ENCODE measurements at places on chromosomes 7 and 10.

DNA sequence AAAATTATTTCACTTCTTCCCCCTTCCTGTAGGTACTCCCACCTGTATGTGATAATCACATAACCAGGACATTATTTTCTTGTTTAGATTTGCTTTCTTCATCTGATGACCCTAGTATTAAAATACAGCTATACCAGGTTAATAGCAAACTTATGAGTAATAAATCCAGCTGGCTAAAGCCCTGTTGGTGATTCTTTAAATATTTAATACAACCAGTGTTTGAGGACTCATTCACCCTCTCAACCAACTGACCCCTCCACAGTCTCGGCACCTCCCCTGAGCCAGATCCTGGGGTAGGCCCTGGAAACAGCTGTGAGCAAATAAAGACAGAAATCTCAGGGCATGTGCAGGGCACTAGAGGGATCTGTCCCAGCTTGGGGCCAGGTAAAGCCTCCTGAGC lies 58.5 kb downstream of the BLNK start:
- DNase-seq, result no peak

- no peak for DNase-seq
These were observed 59.0 kb downstream of the MTPN start for GRCh38 chr7:135918134-135918533.

GRCh38 chr7:107538001-107538400 lies 25.7 kb downstream of the COG5 start:
- no peak for DNase-seq

DNA sequence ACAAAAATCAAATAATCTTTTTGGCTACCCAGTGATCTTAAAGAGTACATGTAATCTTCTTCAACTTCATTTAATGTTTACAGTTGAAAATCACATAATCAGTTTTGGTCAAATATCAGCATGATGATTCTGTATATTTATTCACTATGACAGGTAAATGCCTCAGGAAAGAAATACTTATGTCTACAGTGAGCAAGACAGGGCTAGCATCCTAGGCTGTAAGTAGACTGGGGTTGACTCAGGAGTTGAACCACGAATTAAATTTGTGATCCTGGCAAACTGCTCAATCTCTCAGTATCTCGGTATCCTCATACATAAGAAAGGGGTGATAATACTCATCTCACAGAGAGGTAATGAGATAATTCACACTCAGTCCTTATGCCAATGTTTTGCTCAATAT lies 71.8 kb downstream of the SEMA3D start:
- no peak for DNase-seq

GRCh38 chr10:74439213-74439612 lies 288.2 kb downstream of the ADK start:
- no peak for DNase-seq

DNA sequence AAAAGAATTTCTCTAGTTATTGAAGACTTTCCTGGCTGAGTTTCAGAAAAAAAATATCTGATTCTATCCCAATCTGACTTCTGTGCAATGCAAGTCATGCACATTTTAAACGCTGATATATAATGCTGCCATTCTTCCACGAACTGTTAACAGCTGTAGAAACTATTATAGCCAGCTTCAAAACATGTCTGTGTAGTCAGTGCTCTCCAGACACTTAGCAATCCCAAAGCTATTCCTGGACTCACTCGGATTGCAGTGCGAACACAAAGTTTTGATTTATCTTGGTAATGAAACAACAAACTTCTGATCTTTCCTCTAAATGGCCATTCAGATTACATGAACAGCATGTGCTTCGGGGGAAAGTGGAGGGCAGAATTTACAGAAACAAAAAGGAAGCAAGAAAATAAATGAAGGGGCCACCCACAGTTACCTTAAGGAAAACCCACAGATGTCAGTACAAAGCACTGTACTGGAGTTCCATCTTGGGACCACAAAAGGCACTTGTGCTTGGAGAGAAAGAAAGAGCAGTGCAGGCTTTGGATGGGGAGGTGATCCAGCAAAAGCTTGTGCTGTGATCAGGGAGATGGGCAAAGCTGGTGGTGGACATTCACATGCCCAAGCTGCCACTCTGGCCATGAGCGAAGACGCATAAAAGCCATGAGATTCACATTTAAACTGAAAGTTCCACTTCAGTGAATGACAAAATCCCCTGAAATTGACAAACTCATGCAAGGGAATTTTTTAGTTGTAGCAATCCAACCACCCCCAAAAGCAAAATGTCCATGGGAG lies 32.1 kb upstream of the ADO start:
- DNase-seq, result no peak

- no peak for DNase-seq
These were observed 8.3 kb upstream of the KAZALD1 start for GRCh38 chr10:101053516-101053915.

DNA sequence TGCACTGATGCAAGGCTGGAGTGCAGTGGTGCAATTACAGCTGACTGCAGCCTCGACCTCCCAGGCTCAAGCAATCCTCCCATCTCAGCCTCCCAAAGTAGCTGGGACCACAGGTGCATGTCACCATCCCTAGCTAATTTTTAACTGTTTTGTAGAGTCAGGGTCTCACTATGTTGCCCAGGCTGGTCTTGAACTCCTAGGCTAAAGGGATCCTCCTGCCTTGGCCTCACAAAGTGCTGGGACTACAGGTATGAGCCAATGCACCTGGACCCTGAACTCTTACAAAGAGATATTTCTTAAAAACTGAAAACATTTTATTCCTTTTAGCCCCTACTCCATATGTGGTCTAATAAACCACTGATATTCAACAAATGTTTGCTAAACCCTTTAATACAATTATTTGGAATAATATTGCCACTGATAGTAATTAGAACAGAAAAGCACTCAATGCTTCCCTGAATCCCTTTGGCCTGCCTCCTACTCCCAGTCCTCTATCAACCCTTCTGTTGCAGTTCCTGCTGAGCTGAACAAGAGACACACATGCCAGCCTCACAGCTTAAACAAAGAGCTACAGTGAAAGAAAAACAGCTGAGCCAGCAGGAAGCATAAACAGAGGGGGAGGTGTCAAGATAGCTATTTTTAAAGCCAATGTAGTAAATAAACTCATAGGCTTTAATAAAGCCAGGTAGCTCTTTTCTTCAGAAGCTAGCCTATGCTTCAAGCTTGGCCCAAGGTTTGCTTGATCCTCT lies 7.0 kb upstream of the GNAI1 start:
- DNase-seq, result peak; percentile 41

DNA sequence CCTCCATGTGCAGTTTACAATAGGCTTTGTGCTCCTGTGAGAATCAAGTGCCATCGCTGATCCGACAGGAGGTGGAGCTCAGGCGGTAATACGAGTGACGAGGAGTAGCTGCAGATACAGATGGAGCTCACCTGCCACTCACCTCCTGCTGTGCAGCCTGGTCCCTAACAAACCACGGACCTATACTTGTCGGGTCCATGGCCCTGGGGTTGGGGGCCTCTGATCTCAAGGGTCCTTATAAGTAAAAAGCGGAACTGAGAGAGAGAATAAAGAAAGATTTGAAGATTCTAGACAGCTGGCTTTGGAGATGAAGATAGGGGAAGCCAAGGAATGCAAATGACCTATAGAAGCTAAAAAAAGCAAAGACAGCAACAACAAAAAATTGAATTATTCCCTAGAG lies 130.6 kb downstream of the PLXDC2 start:
- DNase-seq, result no peak

GRCh38 chr7:93921607-93922566 lies at the start of gene GNG11:
GNG11 (plus strand) TSS chr7:93921735; CDS start chr7:93922138, 403 bp downstream.
- peak; percentile 55 for DNase-seq

DNA sequence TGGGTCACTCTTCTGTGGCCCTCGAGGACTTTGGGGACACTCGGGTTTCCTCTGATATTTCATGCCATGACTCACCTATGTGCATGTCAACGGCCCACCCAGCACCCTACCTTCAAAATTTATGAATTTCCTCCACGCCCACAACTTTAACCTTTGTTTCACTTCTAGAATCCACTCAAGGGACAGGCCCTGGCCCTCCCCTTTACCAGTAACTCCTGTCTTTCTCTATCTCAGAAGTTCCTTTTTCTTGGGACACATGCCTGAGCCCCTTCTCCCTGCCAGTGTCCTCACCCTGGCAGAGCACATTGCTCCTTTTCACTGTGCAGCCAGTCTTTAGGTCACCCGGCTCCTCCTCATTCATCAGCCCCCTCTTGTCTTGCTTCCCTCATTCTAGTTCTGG lies 282.5 kb upstream of the KLF6 start:
- DNase-seq, result no peak

DNA sequence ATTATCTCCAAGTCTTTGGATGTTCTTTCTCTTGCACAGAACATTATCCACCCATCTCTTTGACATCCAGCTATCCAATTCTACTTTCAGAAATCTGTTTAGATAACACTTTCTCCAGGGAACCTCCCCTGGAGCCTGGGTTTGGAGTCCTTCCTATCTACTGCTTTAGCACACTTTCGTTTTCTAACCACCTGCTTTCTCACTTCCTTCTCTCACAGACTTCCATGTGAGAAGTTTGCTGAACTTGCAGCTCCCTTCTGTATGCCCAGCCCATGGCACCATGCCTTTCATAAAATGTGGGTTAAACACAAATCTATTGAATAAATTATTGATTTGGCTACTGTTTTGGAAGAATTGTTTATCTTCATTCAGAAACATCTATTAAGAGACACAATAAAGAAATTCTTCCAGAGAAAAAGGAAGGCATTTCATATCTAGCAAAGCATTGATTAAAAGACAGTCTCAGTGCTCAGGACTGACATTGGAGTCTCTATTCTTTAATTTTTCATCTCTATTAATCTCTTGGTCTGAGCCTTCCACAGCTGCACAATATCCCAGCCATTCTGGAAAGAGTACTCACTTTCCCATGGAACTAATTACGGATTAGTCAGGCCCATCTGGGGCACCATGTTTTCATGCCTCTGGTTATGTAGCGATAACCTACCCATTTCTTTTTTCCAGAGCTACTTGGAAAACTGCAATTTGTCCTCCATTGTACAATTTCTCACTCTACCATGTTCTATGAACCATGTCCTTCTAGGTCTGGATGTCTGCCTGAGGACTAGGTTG lies 1077.3 kb downstream of the SORCS3 start:
- no peak for DNase-seq

GRCh38 chr10:22218448-22218847 lies 633 bp upstream of the EBLN1 start:
- no peak for DNase-seq

- no peak for DNase-seq
These were observed 36.6 kb upstream of the ATP6V0A4 start for GRCh38 chr7:138834583-138834982.

DNA sequence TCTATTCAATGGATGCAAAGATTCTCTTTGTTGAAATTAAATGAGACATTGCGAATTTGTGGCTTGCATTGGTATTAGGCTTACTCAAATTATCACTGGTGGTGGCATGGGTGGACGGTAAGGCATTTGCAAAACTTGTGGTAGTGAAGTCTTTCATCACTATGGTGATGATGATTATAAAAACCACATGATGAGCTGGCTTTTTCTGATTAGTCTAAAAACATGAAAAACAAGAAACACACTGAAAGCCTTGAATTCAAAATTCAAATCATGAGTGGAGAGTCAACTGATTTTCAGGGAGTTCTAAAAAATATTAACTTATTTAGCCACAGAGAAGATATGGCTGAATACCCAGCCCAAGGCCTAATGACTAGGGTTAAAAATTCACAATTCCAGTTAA lies 99.8 kb upstream of the HGF start:
- DNase-seq, result no peak

GRCh38 chr7:3082831-3083230 lies 39.2 kb upstream of the CARD11 start:
- DNase-seq, result no peak

- no peak for DNase-seq
These were observed 67.3 kb upstream of the UCN3 start for GRCh38 chr10:5297466-5297865.

- DNase-seq, result no peak
These were observed 41.8 kb upstream of the ELN start for GRCh38 chr7:73986158-73986631.

DNA sequence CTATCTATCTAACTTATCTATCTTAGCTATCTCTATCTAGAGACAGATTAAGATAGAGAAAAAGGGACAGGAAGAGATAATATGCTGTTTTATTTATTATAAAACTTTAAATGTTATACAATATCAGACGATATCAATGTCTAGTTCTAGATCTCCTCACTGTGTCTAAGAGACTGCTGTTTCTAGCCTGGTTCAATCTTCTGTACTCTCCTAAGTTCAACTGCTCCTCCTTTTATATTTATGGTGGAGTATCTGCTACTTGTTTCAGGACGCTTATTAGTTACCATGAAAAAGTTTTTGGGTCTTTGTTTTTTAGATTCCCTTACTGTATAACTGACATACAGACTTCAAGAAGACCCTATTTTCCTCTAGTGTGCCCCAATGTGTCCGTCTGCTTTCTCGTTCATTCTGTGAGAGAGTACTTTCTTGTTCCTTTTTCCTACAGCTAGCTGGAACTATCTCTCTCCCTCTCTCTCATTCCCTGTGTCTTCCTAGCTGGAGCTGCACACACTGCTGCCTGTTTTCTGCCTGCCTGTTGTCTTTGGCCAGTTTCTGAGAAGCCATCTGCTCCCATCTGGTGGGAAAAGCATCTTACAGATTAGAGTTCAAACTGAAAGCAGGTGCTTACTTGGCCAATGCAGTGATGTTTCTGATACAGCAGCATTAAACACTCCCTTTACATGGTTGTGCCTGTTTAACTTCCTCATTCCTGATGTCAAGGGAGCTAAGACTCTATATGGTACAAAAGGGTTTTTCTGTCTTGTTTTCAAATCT lies 49.4 kb upstream of the ARL4A start:
- DNase-seq, result peak; percentile 21

- peak; percentile 66 for DNase-seq
These were observed 860 bp downstream of the SEC31B start for GRCh38 chr10:100518761-100519241.

- no peak for DNase-seq
These were observed 229.1 kb downstream of the CUX1 start for GRCh38 chr7:102046373-102047117.

- no peak for DNase-seq
These were observed 4.9 kb downstream of the ACADSB start for GRCh38 chr10:123013456-123014419.

GRCh38 chr10:101216207-101217043 lies 12.8 kb downstream of the LBX1 start:
- DNase-seq, result no peak

- no peak for DNase-seq
These were observed 70.8 kb downstream of the CHN2 start for GRCh38 chr7:29265208-29265923.

DNA sequence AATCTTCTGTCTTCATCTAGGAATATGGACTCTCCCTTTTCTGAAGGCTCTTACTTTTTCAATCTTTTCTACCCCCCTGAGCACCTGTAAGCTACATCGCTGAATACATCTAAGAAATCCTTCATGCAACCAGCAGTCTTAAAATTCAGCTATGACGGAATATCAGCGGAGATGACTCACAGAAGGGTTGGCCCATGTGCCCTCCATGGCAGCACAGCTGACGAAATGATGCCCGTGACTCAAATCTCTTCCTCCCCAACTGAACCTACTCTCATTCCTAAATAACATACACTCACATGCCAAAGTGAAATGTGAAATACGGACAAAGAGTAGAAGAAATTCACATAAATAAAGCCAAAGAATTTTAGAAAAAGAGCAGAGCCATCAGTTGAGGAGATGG lies 30.3 kb upstream of the NCAPG2 start:
- no peak for DNase-seq
